ENCODE measurements at places on chromosomes 3 and 15. TPM values are rescaled to one million over a fixed set of nuclear protein-coding genes. Genes with fewer than 3 reads are reported as not detected.

GRCh38 chr3:65552434-65552833, 486.3 kb downstream of the MAGI1 start:
- DNase-seq, result no peak

DNA sequence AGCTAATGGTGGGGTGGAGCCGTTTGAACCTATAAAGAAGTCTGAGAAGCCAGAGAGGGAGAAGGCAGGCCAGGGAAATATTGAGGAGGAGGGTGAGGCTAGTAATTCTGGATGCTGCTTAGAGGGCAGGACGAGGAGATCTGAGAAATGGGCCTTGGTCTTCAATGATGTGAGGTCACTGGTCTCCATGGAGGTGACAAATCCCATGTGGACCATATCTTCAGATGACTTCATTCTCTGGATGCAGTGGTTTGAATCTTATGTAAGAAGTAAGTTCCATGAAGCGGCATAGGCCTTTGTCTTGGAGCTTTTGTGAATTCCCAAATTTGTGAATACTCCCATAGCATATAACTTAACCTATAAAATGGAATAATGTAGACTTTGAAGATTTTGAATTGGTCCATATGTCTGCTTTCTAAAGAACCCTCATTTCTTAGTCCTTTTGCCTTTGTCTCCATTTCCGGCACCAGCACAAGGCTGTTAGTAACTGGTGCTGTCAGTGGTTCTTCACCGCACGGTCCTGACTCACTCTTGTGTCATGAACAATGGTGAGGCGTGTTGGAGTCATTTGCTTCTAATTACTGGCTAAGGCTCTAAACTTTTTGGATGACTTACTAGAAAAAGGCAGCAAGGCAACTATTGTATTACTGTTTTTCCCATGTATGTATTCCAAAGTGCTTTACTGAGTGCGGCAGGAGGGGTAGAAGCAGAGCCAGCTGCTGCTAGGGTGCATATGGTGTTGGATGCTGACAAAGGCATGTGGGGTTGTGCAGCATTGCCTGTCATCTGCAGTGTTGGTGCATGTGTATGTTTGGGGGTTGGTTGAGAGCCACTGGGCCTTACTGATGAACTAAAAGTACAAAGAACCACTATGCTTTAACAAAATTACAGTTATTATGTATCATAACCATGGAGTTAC, 279.3 kb upstream of the C2CD4B start:
- DNase-seq, result no peak

- no peak for DNase-seq
These were observed 26.8 kb downstream of the CMC1 start for GRCh38 chr3:28267984-28268849.

DNA sequence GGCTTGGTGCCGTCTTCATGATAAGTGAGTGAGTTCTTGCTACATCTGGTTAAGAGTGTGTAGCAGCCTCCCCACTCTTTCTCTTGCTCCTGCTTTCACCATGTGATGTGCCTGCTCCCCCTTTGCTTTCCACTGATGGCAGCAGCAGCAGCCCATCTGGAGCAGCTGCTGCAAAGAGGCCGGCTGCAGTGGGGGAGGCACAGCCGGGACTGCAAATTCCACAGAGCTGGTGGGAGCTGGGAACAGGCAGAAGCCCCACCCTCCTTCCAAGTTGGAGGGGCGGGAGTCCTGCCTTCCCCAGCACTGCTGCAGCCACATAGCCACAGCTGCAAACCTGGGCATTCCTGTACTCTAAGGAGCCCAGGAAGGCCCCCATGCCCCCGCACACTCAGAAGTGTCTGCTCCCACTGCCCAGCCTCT, 62.8 kb upstream of the IMPG2 start:
- DNase-seq, result no peak

CHRNA7 gene
- not detected for total RNA-seq

DNA sequence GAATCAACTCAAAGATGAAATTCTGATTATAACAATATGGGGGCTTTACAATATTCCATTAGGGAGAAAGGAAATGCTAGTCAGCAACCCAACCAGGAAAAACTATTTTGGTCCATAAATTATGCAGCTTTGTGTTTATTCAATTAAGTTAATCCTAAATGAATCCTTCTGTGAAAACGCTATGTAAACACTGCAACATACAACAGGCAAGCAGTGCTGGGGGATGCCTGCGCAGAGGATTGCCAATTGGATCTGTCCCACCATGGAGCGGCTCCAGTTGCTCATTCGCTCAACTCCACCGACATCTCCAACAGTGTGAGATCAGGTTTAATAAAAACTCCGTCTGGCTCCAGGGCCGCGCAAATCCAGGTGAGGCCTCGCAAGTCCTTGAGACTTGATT, 290.5 kb upstream of the VEPH1 start:
- no peak for DNase-seq

CCR3 gene
- total RNA-seq, result not detected

NUSAP1 gene
- total RNA-seq, result 181 TPM

GRCh38 chr15:90478846-90479481, 50.8 kb upstream of the CRTC3 start:
- DNase-seq, result no peak

SCAPER gene
- total RNA-seq, result 43.0 TPM

DNA sequence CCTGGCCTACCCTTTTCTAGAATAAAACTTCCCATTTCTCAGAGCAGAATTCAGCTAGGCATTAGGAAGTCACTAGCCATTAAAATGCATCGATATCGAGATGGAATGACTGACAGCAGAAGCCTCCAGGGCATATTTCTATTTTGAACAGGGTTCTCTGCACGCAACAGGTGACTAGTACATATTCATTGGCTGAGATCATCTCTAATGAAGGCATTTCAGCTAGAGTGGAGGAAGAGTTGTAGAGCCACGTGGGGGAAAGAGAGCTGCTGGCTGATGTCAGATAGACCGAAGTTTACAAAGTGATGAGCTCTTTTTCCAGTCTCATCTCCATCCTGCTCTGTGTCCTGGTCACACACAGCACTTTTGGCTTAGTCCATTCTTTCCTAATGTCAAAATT, 7.5 kb downstream of the TMEM40 start:
- no peak for DNase-seq

MESP2 gene
- not detected for total RNA-seq

GRCh38 chr15:66155065-66155464, 98.5 kb downstream of the MEGF11 start:
- no peak for DNase-seq

- DNase-seq, result no peak
These were observed 129.7 kb downstream of the MITF start for GRCh38 chr3:69868841-69869420.

CPA3 gene
- total RNA-seq, result not detected

CLDN18 gene
- total RNA-seq, result not detected

- peak; percentile 68 for DNase-seq
These were observed 126.2 kb upstream of the RASGRP1 start for GRCh38 chr15:38690719-38691332.

GRCh38 chr3:136070953-136071949, 105.7 kb downstream of the PPP2R3A start:
- no peak for DNase-seq

ANKRD34C gene
- total RNA-seq, result not detected

CFAP91 gene
- 0.68 TPM for total RNA-seq

- no peak for DNase-seq
These were observed 76.8 kb downstream of the SMAD3 start for GRCh38 chr15:67142092-67142766.

DNA sequence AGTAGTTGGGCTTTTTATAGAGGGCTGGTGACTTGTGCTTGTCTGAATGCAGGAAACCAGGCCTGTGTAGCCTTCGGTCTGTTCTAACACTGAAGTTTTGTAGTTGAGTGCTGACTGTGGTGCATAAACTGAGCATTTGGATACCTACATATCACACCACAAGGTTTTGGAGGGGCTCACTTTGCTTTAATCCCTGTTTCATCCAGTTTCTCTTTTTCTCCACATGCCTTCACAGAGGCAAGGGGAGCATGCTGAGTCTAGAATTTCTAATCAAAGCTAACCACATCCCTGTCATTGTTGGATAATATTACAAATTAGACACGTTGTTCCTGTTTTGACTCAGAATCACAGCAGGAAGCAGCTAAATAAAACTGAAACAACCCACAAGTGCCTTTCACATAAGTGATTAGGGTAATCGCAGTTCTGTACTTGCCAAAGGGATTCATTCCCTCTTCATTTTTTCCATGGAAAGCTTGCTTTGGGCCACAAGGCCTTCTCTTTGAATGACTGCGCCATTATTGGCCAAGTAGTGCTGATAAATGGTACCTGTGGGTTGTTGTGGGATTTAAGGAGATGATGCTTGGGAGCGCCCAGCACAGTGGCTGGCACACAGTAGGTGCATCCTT, 48.9 kb downstream of the TGFBR2 start:
- no peak for DNase-seq
